NCI-H748 treated with DMSO at 0.1 percent for 48 hours (cell line): ENCODE measurements at places on chromosomes 2 and 18.

GRCh38 chr2:105393373-105394055, 5.3 kb downstream of the FHL2 start:
- no peak for DNase-seq

- no peak for DNase-seq
These were observed 372.6 kb downstream of the RPRM start for GRCh38 chr2:153105829-153106578.

DNA sequence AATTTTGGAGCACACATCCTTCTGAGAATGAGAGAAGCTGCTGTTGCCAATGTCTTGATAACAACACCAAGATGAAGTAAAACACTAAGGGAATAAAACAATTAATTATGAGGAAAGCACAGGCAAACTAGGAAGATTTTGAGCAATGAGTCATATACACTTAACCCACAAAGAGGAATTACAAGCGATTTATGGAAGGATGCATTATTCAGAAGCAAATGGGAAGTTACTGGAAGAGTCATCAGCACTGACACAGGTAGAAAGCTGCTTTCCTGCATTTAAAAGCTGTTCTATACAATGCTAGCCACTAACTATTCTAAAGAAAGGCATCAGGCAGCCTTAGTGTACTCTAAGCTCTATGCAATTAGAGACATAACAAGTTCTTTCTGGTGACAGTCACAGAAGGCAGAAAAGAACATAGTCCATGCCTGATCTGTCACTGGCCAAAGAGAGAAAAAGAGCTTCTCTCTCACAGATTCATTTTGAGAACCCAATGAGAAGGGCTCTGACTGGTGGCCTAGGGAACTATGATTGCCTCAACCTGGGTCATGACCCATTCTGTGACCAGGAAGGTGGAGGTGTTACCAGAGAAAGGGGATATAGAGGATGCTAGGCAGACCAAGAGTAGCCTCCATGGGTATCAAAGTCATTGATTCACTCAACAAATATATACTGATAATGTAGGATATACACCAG, 45.4 kb downstream of the M1AP start:
- no peak for DNase-seq

GRCh38 chr18:49628881-49629795, 67.3 kb downstream of the LIPG start:
- no peak for DNase-seq

DNA sequence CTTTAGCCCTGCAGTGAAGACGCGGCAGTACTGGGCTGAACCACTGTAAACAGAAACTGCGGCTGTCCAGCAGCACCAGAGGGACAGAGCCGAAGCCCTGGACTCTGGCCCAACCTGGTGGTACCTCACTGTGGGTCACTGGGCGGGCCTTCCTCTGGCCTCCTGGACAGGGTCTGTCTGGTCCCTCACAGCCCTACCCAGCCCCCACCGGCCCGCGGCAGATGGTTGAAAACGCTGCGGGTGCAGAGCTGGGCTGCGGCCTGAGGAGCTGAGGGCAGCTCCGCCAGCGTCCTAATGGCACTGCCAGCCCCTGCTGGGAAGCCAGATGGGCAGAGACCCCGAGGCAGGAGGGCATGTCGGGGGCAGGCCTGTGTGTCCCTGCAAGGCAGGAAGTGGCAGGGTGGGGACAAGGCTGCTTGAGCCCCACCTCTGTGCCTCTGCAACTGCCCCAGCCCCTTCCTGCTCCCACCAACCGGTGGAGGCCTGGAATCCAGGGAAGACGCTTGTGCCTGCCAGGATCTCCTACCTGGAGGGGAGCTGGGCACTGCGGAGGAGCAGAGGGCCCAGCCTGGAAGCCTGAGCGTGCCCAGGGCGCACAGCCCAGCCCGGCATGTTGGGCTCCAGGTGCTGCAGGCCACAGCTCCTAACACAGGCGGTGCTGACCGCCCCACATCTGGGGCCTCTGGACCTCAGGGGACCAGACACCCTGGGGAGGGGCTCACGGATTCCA, 36.3 kb downstream of the HS6ST1 start:
- no peak for DNase-seq

DNA sequence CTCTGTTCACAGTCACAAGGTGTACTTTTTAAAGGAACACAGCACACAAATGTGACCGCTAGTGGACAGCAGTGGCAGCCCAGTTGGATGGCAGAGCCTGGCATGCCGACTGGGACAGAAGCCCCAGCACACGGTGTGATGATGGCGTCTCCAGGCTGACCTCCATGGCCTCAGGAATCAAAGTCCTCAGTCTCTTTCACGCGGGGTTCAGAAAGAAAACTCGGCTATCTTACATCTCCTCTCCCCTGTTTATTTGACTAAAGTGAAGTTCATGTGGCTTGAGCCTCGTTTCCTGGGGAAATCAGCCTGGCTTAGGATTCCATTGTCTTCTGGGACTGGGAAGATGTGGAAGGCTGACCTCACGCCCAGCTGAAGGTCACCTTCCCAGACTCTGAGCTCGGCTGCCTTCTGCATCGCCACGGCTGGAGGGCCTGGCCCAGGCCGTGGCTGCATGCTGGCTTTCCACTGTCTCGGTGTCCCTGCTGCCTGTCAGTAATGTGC, 56.1 kb downstream of the ASAP2 start:
- DNase-seq: no peak
